ENCODE measurements at places on chromosomes 13 and 19.

GRCh38 chr13:45410001-45410400 is 8.2 kb downstream of the SLC25A30 start:
- no peak for DNase-seq

DNA sequence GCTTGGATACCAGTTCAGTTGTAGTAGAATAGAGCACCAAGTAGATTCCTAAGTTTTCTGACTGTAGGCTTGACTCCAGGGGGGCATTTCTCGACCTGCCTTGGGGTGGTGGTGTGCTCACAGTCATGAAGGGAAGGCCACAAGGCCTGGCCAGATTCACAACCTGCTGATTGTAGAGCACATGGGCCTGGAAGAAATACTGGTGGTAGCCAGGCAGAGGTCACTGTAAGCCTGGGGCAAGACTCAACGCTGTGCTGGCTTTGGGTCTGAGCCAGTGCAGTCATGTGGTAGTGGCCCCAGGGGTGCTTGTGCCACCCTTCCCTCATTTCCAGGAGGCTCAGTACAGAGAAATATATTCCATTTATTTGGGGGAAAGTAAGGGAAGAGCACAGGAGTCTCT is 832.3 kb upstream of the SLC10A2 start:
- DNase-seq = no peak

GRCh38 chr13:24662195-24663088 is 17.8 kb upstream of the ATP12A start:
- no peak for DNase-seq

DNA sequence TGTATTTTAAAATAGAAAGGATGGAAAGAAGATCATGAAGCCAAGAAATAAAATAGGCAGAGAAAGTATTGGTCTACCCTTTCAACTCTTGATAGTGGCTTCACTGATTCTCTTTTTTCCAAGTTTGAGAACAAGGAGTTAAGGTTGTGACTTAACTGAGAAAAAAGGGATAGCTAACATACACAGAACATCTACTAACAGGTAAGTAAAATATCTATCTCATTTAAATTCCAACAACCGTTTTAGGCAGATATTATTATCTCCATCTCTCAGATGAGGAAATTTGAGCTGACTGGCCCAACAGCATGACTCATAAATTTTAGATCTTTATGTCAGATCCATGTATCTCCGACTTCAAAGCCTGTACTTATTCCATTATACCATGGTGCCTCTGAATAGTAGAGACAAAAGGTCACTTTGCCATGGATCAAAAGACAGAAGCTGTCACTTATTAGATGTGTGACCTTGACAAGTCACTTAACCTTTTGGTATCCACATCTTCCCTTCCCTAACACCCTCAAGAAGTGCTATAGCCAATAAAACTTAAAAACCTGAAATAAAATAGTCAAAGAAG is 152.1 kb downstream of the DACH1 start:
- no peak for DNase-seq

- no peak for DNase-seq
Measured at GRCh38 chr19:45103508-45104319, 10.7 kb downstream of the PPP1R37 start.

- DNase-seq = no peak
Measured at GRCh38 chr19:46604781-46605355, 3.7 kb downstream of the CALM3 start.

- no peak for DNase-seq
Measured at GRCh38 chr19:10991521-10992081, 30.8 kb downstream of the SMARCA4 start.

DNA sequence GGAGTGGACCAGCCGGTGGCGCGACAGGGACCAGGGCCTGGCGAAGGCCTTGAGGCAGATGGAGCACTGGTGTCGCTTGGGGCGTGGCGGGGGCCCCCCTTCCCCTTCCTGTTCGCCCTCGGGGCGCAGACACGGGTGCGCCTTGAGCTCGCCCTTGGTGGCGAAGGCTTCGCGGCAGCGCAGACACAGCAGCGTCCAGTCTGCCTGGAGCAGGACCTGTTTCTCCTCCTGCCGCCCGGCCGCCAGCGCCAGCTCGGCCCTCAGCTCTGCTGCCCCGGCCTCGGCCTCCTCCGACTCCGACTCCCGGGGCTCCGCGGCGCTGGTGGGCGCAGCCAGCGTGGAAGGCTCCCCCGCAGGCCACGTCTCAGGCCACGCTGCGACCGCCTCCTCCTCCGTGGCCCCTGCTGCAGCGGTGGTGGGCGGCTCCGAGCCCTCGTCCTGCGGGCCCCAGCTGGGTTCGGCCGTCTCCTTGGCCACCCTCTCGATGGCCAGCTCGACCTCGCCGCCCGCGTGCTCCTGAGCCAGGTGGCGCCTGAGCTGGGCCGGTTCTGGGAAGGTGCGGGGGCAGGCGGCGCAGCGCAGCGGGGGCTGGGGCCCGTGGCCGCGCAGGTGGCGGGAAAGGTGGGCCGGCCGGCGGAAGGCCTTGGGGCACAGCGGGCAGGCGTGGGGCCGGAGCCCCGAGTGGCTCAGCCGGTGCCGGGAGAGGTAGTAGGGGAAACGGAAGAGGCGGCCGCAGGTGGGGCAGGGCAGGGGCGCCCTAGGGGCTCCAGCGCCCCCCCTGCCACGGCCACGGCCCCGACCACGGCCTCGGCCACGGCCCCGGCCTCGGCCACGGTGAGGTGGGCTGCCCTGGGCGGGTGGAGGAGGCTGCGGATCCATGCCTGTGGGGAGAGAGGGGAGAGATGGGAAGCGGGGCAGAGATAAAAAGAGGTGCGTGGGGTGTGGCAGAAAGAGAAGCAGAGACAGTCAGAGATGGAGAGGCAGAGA is 1.6 kb downstream of the ZNF579 start:
- DNase-seq = no peak

- peak; percentile 54 for DNase-seq
Measured at GRCh38 chr19:46218160-46218559, 11.4 kb upstream of the IGFL1 start.
